ENCODE measurements at places on chromosomes 5 and 9. TPM values are rescaled to one million over a fixed set of nuclear protein-coding genes. Genes with fewer than 3 reads are reported as not detected.

The BSPRY gene
- 0.57 TPM for total RNA-seq

The FGF10 gene
- total RNA-seq, result 6.4 TPM

The LIX1 gene
- total RNA-seq, result 0.63 TPM

The PRDM9 gene
- total RNA-seq, result not detected

The ZNF462 gene
- total RNA-seq, result 34.6 TPM

The CCDC183 gene
- total RNA-seq, result 2.1 TPM

The KCNN2 gene
- 6.5 TPM for total RNA-seq

The OR1Q1 gene
- not detected for total RNA-seq

The CCDC192 gene
- 0.33 TPM for total RNA-seq

DNA sequence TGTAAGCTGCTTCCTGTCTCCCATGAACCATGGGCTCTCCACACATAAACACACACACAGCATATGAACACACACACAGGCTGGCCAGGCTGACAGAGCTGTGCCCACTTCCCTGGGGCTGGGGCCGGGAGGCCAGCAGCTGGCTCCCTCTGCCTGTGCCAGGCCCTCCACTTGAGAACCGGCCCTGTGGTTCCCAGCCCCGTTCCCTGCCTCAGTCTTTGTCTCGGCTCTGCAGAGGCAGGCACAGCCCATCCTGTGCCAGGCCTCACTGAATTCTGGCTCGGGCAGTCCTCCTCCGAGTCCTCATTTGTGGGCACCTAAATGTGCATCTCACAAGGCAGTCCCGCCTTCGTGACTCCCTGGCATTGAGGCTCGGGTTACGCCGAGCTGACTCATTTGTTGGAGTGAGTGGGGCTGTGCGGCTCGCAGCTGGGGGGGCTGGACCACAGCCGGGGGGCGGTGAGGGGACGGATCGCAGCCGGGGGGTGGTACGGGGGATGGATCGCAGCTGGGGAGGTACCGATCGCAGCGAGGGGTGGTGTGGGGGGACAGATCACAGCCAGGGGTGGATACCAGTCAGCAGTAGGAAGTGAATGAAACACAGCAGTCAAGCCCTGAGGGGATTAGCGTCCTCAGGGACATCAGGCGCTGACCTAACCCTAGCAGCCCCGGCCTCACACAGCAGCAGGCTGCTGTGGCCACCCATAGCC is 72.3 kb downstream of the PSMB7 start:
- DNase-seq, result peak; percentile 93
- peak overlapping the region; percentile 27 for H3K4me3 ChIP-seq
- H3K27ac ChIP-seq, result peak overlapping the region; percentile 27
- H3K36me3 ChIP-seq, result peaks cover 49% of the 10 kb centered on the region

- no peaks in the 10 kb centered on the region for H3K27me3 ChIP-seq
- H3K4me3 ChIP-seq, result no peak overlapping the region
- no peak for DNase-seq
- peaks cover 81% of the 10 kb centered on the region for H3K4me1 ChIP-seq
- H3K27ac ChIP-seq, result peak overlapping the region; percentile 40
- no peaks in the 10 kb centered on the region for H3K36me3 ChIP-seq
These were observed 34.6 kb downstream of the RXRA start for GRCh38 chr9:134360897-134361296.

- H3K4me1 ChIP-seq, result no peaks in the 10 kb centered on the region
- H3K27ac ChIP-seq, result no peak overlapping the region
- H3K4me3 ChIP-seq, result no peak overlapping the region
- H3K36me3 ChIP-seq, result no peaks in the 10 kb centered on the region
- no peaks in the 10 kb centered on the region for H3K27me3 ChIP-seq
- DNase-seq, result no peak
These were observed 526.7 kb upstream of the TYRP1 start for GRCh38 chr9:12166518-12166917.

DNA sequence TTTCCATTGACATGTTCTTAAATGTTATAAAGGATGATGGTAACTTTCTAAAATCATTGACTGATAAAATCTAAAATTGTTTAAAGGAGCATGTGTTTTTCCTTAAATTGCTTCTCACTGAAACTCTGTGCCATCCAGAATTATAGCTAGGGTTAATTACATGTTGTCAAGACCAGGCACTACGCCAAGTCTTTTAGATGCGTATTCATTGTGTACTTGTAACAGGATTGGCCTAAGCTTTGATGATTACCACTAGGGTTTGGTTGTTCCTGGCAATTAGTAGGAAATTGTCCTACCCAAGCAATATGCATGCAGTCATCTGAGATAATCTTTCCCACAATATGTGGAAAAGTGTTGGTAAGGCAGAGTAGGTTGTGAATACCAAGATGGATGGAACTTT is 43.8 kb downstream of the PRKACG start:
- H3K36me3 ChIP-seq, result no peaks in the 10 kb centered on the region
- H3K27me3 ChIP-seq, result no peaks in the 10 kb centered on the region
- DNase-seq, result no peak
- H3K4me3 ChIP-seq, result no peak overlapping the region

DNA sequence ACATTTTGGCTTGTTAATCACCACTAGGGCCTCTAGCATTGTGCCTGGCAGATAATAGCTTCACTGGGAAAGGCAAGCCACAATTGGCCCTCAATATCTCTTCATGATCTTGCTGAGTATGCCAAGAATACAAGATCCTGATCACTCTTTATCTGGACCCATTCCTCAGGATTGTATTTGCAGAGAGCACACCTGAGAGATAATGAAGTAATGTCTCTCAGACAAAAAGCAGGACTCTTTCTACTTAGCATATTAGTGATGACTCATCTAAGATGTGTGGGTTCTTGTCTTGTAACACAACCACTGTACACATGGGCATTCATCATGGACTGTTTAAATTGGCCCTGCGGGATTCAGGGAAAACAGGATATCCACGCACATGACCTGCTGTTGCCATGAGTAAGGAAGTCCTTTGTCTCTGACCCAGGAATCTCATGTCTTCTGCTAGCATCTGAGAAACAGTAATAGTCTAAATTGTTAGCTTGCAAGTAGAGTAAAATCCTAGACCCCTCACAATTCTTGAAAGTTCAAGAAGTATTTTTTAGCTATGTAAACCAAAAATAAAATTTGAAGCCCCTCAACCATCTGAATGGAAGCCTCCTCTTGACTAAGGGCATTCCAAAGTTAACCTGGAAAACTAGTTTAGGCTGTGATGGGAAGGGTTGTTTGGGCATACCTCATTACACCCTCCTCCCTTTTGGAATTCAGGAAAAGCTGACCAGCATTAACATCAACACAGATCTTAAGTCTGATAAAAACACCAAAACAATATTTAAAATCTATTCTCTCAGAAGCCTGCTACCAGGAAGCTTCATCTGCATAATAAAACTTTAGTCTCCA is 28.0 kb upstream of the NFIL3 start:
- no peak overlapping the region for H3K4me3 ChIP-seq
- no peaks in the 10 kb centered on the region for H3K27me3 ChIP-seq
- H3K4me1 ChIP-seq, result no peaks in the 10 kb centered on the region
- DNase-seq, result no peak

DNA sequence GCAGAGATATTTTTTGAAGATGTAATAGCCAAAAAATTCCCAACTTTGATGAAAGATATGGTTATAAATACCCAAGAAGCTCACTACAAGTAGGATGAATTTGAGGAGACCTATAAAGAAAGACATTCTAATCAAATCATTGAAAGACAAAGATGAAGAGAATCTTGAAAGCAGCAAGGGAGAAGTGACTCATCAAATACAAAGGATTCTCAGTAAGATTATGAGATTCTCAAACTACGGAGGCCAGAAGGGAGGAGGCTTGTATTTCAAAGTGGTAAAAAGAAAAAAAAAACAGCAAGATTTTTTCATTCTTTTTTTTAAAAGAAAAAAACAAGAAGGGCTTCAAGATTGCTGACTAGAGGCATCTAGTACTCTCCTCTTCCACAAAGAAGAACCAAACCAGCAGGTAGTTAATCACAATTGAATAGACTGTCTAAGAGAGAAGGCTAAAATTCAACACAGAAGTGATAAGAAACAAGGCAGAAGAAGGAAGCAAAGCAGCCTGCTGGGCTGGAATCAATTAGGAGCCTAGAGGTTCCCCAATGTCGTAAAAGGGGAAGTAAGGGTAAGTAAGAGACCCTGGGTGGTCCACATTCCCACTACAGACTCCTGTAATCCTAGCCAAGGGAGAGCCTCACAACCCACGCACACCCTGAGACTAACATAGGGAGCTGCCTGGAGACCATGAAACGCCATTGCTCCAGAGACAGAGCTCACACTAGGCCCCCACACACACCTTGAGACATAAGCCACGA is 59.1 kb upstream of the NIPAL4 start:
- H3K27me3 ChIP-seq, result no peaks in the 10 kb centered on the region
- H3K27ac ChIP-seq, result no peak overlapping the region
- DNase-seq, result no peak
- H3K4me1 ChIP-seq, result no peaks in the 10 kb centered on the region

- no peak for DNase-seq
- peaks cover 9% of the 10 kb centered on the region for H3K4me1 ChIP-seq
- H3K4me3 ChIP-seq, result no peak overlapping the region
- no peaks in the 10 kb centered on the region for H3K36me3 ChIP-seq
- H3K27ac ChIP-seq, result no peak overlapping the region
These were observed 93.8 kb upstream of the SEMA6A start for GRCh38 chr5:116668390-116668789.

DNA sequence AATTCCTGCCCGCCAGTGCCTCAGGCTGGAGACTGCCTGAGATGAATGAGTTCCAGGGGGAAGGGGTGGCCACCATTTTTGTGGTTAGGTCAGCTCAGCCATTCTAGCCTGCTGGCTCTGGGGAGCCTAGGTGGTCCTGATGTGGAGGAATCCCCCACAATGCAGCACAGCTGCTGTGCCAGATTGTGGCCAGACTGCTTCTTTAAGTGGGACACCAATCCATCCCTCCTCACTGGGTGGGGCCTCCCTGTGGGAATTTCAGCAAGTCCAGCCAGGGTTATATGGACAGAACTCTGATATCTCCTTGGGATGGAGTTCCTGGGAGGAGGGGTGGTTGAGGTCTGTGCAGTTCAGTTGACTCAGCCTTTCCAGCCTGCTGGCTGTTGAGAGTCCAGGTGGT is 51.2 kb upstream of the DAP start:
- H3K27me3 ChIP-seq, result peaks cover 7% of the 10 kb centered on the region
- no peak for DNase-seq
- H3K4me3 ChIP-seq, result no peak overlapping the region
- H3K4me1 ChIP-seq, result no peaks in the 10 kb centered on the region
- no peaks in the 10 kb centered on the region for H3K36me3 ChIP-seq
- H3K27ac ChIP-seq, result no peak overlapping the region

- DNase-seq, result no peak
- H3K27ac ChIP-seq, result no peak overlapping the region
- H3K4me3 ChIP-seq, result no peak overlapping the region
- H3K27me3 ChIP-seq, result no peaks in the 10 kb centered on the region
These were observed 118.9 kb downstream of the TRIO start for GRCh38 chr5:14261856-14262611.

DNA sequence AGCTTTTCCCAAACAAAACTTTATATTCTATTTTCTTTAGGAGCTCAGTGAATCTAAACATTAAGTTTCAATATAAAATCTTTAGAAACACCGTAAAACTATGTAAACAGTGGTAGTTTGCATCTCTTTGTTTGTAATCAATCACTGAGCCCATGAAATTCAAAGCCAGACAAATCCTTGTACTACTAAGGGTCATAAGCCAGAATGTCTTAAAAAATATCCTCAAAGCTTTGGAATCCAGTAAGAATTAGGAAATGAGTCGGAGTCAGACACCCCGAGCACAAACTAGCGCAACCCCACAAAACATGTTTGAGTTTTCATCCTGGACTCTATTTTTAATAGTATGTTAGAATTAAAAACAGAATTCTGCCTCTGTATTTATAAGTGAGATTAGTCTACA is 153.8 kb downstream of the HSPA4 start:
- H3K4me3 ChIP-seq, result no peak overlapping the region
- DNase-seq, result no peak
- H3K27me3 ChIP-seq, result no peaks in the 10 kb centered on the region
- H3K4me1 ChIP-seq, result no peaks in the 10 kb centered on the region

- peaks cover 34% of the 10 kb centered on the region for H3K27me3 ChIP-seq
- H3K27ac ChIP-seq, result no peak overlapping the region
- peaks cover 15% of the 10 kb centered on the region for H3K4me1 ChIP-seq
- DNase-seq, result no peak
These were observed 2.7 kb downstream of the CDO1 start for GRCh38 chr5:115813719-115814118.

DNA sequence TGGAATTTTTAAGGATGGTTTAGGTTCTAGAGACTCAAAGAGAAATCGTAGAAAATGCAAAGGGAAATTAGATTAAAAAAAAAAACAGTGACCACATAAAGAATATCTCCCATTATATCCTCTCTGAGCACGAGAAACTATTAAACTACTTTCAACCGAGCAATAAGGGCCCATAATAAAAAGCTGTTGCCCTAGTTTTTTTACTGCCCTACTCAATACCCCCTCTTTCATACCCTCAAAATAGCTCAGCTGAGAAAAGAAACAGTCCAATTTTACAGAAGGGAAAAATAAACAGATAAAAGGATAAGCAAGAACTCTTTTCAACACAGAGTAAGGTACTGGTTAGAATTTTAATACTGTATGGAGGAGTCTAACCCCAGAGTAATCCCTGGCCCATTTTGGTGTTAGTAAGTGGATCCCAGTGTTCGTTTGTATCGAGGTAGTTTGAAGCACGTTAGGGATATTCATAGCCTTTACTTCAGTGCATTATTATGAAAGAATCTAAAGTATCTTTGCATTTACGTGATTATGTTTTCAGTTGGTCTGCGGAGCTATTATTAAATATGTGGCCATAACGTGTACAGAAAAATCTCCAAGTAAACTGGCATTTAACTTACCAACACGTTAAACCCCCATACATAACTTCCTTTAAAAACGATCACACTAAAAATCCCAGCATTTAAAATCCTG is 980 bp upstream of the RHOBTB3 start:
- peak overlapping the region; percentile 96 for H3K27ac ChIP-seq
- peak overlapping the region; percentile 72 for H3K4me3 ChIP-seq
- H3K4me1 ChIP-seq, result peaks cover 78% of the 10 kb centered on the region
- no peaks in the 10 kb centered on the region for H3K36me3 ChIP-seq
- no peaks in the 10 kb centered on the region for H3K27me3 ChIP-seq

- no peaks in the 10 kb centered on the region for H3K27me3 ChIP-seq
- H3K36me3 ChIP-seq, result no peaks in the 10 kb centered on the region
- no peak for DNase-seq
- H3K27ac ChIP-seq, result peak overlapping the region; percentile 44
These were observed 60.1 kb downstream of the GALNT12 start for GRCh38 chr9:98867429-98868168.

- no peaks in the 10 kb centered on the region for H3K36me3 ChIP-seq
- no peak for DNase-seq
These were observed 10.4 kb downstream of the PTCH1 start for GRCh38 chr9:95506428-95506677.

GRCh38 chr5:173240091-173241050 is 5.4 kb upstream of the NKX2-5 start:
- peaks cover 29% of the 10 kb centered on the region for H3K4me1 ChIP-seq
- no peak overlapping the region for H3K4me3 ChIP-seq
- H3K27me3 ChIP-seq, result peaks cover 99% of the 10 kb centered on the region
- no peaks in the 10 kb centered on the region for H3K36me3 ChIP-seq
- no peak overlapping the region for H3K27ac ChIP-seq

- H3K4me1 ChIP-seq, result no peaks in the 10 kb centered on the region
- no peak for DNase-seq
- H3K27ac ChIP-seq, result no peak overlapping the region
- H3K27me3 ChIP-seq, result no peaks in the 10 kb centered on the region
- no peak overlapping the region for H3K4me3 ChIP-seq
- no peaks in the 10 kb centered on the region for H3K36me3 ChIP-seq
These were observed 18.8 kb downstream of the FTMT start for GRCh38 chr5:121870489-121870888.

GRCh38 chr5:7667216-7667767 is 183.6 kb downstream of the CFAP90 start:
- no peak for DNase-seq
- H3K4me3 ChIP-seq, result no peak overlapping the region
- H3K36me3 ChIP-seq, result no peaks in the 10 kb centered on the region
- no peak overlapping the region for H3K27ac ChIP-seq
- no peaks in the 10 kb centered on the region for H3K4me1 ChIP-seq

All from esophagus muscularis mucosa (tissue), 4 donors.